Hindlimb muscle (tissue), 1 donor: ENCODE measurements at places on chromosomes 4 and X. TPM values are rescaled to one million over a fixed set of nuclear protein-coding genes. Genes with fewer than 3 reads are reported as not detected.

GRCh38 chr4:77843628-77844027 is 19.0 kb upstream of the MRPL1 start:
- DNase-seq, result no peak

- no peak for DNase-seq
Observed at GRCh38 chr4:104973708-104974107, 173.0 kb upstream of the TET2 start.

- DNase-seq, result peak; percentile 54
Observed at GRCh38 chrX:7147413-7147977, at the start of gene STS. Gene STS, plus strand, starts transcription at chrX:7147712. Its CDS starts 105,488 bp downstream, at chrX:7253200.

DNA sequence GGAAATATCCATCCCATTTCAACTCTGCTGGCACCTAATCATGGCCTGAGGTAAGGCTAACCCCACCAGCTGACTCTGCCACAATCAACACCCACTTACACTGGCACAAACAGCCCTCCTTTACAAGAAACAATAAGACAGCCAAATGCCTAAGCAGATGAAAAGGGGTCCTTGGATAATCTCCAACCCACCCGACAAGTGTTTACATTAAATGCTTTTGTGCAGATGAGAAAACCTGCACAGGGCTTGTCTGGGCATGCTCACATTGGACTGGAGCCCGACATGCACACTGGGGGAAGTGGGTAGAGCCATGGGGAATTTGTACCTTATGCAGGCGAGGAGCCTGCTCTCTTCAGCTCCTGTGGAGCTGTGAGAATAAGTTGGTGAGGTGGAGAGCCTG is 138.9 kb upstream of the ITM2A start:
- DNase-seq, result no peak

GRCh38 chr4:166846939-166847338 is 387.4 kb downstream of the SPOCK3 start:
- no peak for DNase-seq

The GAGE13 gene
- polyA plus RNA-seq, result not detected

DNA sequence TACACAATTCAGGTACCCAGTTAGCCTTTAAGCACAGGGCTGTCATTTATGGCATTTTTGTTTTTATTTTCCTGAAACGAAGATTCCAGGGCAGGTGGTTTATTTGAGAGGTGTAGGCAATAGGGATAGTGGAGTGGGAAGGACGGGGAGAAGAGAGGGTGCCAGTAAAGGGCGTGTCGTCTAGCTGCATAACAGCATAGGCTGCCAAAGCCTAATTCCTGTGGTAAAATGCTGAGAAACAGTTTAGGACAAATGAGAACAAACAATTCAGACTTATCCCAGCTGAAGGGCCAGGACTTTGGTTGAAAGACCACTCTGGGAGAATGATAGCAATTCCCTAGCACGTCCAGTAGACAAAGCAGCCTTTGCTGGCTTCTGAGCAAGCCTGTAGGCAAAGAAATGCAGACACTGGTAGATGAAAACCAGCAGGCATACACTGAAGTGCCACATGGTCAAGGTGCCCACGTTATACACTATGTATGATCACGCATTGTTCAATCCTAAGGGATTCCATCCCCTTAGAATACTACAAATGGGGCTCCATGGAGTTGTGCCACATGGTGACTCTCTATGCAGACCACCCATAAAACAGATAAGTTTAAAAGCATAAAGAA is 70.6 kb downstream of the PKD2 start:
- DNase-seq, result no peak
